ENCODE measurements at places on chromosomes 6 and 20.

- no peak for DNase-seq
Observed at GRCh38 chr6:62492192-62492822, 206.3 kb upstream of the KHDRBS2 start.

DNA sequence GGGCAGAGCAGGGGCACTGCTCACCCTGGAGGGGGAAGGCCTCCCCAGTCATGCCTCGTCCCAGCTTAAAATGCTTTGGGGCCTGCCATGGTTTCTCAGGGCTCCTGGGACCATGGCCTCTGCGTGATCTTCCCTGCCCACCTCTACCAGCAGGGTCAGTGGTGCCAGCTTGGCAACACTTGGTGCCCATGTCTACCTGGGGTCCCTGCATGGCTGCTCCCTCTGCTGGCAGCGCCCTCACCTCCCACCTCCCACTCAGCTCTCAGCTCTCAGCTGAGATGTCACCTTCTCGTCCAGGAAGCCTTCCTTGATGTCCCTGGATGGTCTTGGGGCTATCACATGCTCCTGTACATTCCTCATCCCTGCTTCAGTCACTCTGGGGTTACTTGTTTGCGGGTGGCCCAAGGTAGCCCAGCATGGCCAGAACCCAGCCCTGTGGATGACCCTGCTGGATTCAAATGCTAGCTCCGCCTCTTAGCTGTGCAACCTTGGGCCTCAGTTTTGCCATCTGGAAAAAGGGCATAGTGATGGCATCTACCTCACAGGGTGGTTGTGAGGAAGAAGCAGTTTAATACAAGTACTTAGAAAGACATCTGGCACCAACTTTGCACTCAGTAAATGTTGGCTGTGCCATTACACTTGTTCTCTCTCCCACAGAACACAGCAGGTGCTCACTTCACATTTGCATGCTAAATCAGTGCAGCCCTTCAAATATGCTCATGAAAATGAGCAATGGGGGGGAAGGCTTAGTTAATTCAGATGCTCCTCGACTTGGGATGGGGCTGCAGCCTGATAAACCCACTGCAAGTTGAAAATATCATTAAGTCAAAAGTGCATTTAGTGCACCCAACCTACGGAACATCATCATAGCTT, 53.5 kb upstream of the PTPN1 start:
- no peak for DNase-seq

DNA sequence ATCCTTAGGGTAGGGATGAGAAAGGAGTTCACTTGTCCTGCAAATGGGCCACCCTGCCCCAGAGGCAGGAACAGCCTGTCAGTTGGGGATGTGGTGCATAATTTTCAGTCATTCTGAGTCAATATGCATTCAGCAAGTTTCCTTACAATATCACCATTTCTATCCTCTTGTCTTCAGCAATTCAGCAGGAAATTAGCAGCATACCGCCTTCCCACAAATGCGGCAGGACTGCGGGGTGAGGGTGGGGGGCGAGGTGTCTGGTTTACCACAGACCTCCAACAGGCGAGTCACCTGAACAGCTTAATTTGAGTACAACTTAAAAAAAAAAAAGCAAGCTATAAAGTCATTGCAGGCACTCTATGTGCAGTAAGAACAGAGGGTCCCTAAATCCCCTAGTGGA, 126.8 kb downstream of the MAP3K7 start:
- no peak for DNase-seq

GRCh38 chr20:57660922-57661745, 40.9 kb upstream of the ZBP1 start:
- DNase-seq: no peak

DNA sequence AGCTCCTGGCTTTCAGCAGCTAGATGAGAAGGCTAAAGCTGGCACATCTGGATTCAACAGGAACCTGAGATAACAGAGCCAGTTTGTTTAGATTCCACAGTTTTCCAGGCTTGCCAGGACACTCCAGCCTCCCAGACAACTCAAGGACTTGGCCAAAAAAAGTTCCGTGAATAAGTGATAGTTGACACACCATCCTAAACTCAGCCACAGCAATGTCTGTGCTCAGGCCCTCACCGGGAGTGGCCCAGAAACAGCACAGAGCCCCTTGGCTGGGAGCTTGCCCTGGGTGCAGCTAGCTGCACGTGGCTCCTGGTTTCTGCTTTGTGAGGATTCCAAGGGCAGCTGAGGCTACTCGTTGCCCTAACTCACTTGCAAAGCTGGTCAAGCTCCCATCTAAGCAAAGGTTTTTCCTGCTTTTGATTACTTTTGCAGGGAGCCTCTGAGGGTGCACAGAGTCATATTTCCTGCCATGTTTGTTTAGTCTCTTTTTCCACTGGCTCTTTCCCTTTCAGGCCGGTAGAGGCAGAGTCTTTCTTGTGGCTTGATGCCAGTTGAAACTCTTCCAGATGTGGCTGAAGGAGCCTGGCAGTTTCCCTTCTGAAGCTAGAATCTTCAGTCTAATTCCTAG, 118.3 kb upstream of the ECI2 start:
- no peak for DNase-seq

- no peak for DNase-seq
Observed at GRCh38 chr6:104788400-104788799, 71.3 kb downstream of the HACE1 start.

DNA sequence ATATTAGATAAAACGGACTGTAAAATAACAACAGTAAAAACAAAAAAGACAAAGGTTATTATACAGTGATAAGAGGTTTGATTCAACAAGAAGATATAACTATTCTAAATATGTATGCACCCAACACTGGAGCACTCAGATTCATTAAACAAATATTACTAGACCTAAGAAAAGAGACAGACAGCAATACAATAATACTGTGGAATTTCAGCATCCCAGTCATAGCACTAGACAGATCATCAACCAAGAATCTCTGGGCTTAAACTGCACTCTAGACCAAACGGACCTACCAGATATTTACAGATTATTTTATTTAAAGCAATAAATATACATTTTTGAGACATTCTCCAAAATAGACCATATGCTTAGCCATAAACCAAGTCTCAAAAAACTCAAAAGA, 263.8 kb downstream of the C6orf118 start:
- DNase-seq: no peak
